Activated T-helper 17 cell treated with anti-CD3 and anti-CD28 coated beads, Interleukin-2, amount 50 U/mL, for 72 hours (primary cell): ENCODE measurements at places on chromosomes 7 and 10. TPM values are rescaled to one million over a fixed set of nuclear protein-coding genes. Genes with fewer than 3 reads are reported as not detected.

DNA sequence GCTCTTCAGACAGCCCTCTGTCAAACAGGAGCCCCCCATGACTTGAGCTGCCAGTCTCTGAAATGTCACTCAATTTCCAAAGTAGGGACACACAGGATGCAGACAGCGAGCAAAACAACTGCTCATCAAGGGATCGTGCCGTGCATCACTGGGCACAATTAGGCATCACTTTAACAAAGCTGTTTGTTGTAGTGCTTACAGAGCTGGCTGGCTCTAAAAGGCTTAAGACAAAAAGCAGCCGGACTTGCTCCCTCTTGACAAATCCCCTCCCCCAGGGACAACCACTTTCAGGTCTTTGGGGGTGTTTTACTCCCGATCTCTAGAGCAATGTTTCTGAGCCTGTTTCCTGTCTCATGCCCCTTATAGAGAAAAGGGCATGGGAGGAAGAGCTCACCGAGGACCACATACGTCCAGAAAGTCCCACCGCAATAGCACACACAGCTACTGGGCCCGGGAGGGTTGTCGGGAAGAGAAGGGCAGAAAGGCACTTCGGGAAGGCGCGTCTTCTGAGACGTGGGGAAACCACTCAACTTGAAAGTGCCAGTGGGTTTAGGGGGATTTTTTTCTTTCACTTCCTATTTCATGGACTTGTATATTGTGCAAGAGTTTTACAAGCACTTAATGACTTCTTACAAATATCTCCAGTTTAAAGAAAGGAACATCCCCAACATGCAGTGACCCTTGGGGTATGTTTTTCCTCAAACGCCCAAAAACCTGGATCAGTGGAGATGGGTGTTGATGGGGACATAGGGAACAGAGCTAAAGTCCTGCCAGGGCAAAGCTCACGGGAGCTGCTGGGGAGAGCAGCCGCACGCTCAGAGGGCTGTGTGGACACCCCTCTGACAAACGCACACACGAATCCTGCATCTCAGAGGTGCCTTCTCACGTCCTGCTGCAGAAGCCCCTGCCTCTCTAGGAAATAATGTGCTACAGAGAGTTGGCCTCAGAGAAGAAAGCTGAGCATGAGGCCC lies 27.1 kb downstream of the LRRC20 start:
- peak; percentile 82 for ATAC-seq

DNA sequence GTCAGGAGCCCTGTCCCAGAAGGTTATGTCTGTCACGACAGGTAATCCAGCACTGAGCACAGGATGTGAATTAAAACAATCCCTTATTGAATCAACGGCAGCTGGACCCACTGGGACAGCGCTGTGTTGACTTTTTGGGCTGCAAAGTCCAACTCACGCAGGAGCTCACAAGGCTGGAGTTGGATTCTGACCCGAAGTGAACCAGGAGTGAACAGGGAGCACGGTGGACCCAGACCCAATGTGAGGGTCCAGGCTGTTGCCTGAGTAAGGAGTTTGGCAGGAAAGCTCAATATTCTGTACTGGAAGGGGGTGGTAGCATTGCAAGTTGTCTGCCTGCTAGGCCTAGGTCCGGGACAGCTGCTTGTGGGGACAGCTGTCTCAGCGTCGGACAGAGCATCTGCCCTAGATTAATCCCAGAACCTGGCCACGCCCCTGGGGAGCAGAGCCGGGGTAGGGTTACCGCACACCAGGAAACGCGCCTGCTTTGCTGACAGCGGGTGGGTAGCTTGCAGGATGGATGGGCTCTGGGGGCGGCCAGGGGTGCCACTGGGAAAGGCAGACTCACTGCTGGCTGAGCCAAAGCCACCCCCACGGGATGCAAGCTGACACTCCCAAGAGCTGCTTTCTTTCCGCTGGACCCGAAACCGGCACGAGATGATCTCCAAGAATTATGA lies 24.0 kb downstream of the COL26A1 start:
- no peak for ATAC-seq

GRCh38 chr7:5685205-5685604 lies 96.3 kb downstream of the RNF216 start:
- no peak for ATAC-seq

DNA sequence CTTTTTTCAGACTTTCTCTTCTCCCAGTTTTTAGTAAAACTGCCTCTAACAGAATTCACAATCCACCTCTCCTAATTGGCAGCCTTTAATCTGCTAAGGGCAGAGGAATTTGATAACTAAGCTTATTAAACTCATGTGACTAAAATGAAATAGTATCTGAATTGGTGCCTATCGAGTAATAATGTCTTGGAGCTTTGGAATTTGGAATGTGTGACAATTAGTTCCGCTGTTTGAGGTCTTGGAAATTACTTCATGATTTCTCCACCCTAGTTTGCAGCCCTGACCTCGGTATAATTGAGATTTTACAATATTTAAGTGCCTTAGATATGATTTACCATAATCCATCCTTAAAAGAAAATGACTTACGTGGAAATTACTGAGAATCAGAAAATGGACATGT lies 190.4 kb upstream of the NEBL start:
- no peak for ATAC-seq

DNA sequence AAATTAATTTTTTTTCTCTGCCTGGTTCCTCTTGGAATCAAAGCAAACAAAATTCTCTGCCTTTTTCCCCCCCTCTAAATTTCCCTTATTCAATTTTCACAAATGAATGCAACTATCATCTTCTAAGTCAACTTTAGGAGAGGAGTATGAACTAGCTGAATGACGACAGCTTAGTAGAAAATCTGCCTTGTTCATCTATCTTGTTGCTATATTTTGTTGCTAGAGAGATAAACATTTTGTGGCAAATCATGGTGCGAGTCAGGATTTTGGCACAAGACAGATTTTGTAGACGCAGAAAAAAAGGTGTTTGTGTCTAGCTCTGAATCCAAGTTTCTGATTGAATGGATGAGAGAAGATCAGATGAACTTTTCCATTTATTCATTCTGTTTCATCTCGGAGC lies 81.0 kb upstream of the FZD8 start:
- no peak for ATAC-seq

GRCh38 chr10:98244586-98244985 lies 23.4 kb downstream of the LOXL4 start:
- no peak for ATAC-seq

DNA sequence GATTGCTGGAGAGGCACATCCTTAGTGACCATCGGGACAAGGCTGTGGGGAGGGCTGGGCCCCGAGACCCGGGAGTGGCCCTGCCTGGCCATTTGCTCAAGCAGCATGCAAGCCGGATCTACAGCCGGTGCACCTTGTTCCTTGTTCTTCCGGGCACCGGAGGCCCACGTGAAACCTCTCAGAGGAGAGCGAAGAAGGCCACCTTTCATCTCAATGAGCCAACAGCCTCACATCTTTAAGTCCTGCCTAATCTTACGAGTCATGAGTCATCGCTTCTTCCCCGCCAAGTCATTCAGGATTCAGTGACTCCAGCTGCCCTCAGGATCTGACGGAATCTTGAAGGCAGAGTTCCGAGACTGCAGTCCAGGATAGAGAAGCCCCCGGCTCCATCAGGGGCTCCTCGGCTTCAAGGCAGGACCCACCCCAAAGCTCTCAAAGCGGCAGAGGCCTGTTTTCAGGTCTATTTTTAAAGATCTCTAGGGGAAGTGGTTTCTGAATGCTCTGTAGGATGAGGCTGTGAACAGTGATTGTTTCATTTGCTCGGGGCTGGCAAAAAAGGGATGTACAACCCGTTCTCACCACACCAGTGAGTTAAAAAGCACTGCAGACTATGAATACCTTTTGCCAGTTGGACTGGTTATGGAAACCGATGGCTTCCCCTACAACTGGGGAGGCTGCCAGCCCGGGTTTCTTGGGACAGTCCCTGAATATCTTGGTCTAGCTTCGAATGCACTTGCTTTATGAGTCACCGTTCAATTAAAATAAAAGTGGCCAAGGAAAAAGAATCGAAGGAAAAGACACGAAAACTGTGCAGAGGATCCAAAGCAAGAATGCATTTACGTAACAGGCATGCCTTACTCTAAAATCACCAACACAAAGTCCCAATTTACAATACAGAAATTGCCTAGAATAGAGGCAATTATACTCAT lies 57.2 kb upstream of the ECHDC3 start:
- peak; percentile 89 for ATAC-seq

DNA sequence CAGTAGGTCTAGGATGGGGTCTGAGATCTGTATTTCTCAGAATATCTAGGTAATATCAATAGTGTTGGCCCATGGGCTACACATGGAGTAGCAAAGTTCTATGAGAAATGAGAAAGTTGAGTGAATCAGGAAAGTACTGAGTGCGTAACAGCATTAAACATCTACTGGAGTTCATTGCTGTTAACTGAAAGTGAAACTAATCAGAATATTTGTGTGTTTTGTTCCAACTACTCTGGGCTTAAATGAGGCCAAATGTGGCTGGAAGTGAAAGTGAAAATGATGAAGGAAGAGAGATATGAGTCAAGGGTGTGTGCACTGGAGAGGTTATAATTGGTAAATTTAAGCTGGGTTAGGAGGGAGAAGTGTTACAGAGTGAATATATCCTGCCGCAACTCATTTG lies 46.5 kb downstream of the TMEM106B start:
- ATAC-seq, result peak; percentile 89

DNA sequence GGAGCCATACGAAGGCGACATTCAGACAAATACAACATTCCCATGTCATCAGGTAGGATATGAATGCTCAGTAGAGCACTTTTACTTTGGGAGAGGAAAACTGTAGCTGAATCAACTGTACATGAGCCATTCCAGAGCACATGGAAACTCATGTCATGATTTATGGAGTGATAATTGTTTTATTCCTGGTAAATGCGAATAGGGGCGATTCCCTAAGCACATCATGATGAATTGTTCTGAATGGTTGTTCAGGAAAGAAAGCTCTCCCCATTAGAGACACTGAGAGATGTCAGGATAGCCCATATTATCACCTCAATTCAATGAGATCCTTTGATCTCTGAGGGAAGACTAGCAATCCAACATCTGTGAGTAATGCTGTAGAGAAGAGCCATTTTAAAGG lies 243.6 kb downstream of the FOXP2 start:
- ATAC-seq, result no peak

- ATAC-seq, result no peak
These were observed 823.8 kb upstream of the CELF2 start for GRCh38 chr10:10193848-10194247.

GRCh38 chr10:95305606-95306317 lies 15.0 kb upstream of the PDLIM1 start:
- ATAC-seq, result no peak

DNA sequence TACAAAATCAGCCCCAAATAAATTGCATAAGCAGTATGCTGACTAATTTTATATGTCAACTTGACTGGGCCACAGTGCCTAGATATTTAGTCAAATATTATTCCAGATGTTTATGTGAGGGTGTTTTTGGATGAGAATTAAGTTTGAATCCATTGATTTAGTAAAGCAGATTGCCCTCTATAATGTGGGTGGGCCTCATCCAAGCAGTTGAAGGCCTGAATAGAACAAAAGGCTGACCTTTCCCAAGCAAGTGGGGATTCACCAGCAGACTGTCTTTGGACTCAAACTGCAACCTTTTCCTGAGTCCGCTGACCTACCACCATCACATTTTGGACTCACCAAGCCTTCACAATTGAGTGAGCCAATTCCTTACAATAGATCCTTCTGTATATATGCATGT lies 186.4 kb downstream of the ARHGAP12 start:
- no peak for ATAC-seq

DNA sequence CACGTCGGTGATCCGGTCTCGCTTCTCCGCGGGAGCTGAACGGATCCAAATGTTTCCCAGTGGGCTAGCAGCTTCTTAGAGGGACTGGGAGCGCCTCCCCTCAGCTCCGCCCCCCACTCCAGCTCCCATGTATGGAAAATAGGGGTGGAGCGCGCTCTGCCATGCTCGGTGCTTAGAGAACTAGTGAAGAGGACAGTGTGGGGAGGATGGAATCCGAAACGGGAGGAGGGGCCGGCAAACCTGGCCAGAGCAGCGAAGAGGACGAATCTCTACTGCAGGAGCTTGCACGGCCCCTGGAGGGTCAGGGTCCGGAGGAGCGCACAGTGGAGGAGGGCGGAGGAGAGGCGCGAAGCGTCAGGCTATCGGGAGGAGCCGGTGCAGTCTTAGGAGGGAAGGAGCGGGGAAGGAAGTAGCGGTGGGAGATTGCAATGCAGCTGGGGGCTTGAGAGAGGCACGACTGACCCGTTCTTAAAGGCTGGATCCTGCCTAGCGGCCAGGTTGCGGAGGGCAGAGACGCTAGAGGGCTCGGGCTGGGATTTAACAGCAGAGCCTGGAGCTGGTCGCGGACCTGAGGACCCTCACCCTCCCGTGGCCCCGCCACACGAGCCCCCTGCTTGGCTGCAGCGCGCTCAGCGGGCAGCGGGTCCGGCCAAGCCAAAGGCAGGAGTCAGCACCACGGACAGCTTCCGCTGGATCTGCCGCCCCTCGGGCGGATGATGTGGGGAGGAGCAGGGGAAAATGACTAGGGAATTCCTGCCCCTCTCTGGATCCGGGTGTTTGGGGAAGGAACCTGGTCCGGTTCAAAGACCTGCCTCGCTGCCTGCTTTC lies at the start of gene PRLHR:
PRLHR (minus strand) TSS at position 51 of the 828 bp plus-strand sequence. CDS start 404 bp downstream, outside the sequence.
- no peak for ATAC-seq

- ATAC-seq, result peak; percentile 42
These were observed 10.5 kb upstream of the CRPPA start for GRCh38 chr7:16431646-16432424.

DNA sequence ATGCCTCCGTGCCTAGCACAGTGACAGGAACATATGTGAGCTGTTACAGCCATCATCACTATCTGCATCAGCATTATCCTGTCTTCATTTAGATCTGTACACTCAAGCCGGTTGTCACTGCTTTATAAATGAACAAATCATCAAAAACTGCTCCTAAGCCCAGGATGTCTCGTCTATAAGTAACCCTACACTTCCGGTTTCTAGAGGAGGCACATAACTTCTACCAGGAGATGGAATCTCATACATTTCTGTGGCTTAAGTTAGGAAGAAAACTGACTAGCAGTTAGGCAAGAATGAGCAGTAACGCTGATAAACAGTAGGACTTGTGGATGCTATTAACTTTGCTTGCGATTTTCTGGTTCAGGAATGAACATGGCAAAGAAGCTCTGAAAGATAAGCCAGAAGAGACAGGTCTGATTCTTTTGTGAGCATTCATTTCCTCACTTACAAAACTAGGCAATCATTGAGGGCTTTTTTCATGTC lies 1199.2 kb downstream of the SORCS3 start:
- ATAC-seq, result no peak

- ATAC-seq, result no peak
These were observed 28.2 kb downstream of the ASNS start for GRCh38 chr7:97844036-97844435.

DNA sequence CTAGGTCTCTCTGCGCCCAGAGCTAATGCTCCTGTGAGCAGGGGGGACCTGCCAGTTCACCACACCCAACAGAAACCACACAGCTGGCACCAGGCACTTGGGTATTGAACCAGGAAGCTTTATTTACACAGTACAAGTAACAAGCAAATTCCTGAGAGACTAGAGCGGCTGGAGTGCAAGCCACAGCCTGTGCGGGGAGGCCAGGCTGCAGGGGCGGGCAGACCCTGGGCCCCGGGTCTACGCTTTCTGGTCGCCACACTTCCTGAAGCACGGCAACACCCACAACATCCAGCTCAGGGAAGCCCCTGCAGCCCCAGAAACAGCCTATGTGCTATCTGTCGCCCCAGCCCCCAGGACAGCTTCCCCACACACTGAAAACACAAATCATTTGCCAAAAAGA lies 125.0 kb downstream of the FAM53B start:
- ATAC-seq, result no peak

Gene FIGNL1
- total RNA-seq, result 62.5 TPM

Gene HOXA10
- total RNA-seq, result not detected

Gene TRIM73
- 3.2 TPM for total RNA-seq

Gene SERPINE1
- 0.30 TPM for total RNA-seq

Gene RABGEF1
- total RNA-seq, result 24.5 TPM

Gene MPP7
- total RNA-seq, result 2.9 TPM

Gene CUZD1
- total RNA-seq, result 3.3 TPM

Gene TCAF2
- total RNA-seq, result 73.1 TPM

Gene SSC4D
- total RNA-seq, result 0.61 TPM
